ENCODE measurements at places on chromosomes 1 and 21. TPM values are rescaled to one million over a fixed set of nuclear protein-coding genes. Genes with fewer than 3 reads are reported as not detected.

VCAM1 gene
- 41.9 TPM for polyA plus RNA-seq

- DNase-seq = no peak
Observed at GRCh38 chr1:21362096-21362495, 71.8 kb upstream of the ECE1 start.

- no peak for DNase-seq
Observed at GRCh38 chr1:97120806-97121205, 399.2 kb downstream of the PTBP2 start.

GRCh38 chr1:160874935-160875334, 10.0 kb downstream of the ITLN1 start:
- no peak for DNase-seq

DNA sequence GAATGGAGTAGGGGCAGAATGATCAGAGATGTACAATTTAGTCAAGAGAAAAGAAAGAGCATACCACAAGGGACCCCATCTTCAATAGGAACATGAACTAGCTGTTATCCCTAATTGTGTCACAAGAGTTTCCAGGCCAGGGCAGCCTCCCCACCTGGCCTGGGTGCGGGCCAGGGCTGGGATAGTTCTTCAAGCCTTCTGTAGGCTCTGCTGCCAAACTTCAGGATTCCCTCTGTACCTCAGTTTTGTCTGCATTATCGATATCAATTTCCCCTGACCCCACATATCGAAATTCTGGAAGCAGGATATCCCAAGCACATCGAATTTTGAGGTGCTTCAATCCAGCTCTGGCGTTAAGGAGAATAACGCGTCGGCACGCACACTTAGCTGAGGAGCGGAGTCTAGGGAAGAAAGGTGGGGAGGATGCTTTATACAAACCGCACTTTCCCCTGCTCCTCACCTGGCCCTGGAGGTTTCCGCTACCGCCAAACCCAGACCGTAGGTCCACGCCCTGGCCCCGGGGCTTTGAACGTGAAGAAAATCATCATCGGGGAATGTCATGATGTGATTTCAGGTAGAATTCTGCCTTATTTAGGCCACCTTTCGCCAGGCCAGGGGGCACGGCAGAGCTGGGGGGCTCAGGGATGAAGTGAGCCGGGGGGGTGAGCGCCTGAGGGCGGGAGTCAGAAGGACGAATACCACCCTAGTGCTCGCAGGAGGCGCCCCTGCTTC, 7.4 kb downstream of the HLX start:
- no peak for DNase-seq

- DNase-seq = no peak
Observed at GRCh38 chr1:87052961-87053360, 138.5 kb downstream of the HS2ST1 start.

GRCh38 chr1:180515857-180516388, 13.5 kb upstream of the ACBD6 start:
- DNase-seq = no peak

- no peak for DNase-seq
Observed at GRCh38 chr1:201925301-201925567, 21.1 kb downstream of the LMOD1 start.

GRCh38 chr1:187691439-187691838, 862.7 kb downstream of the PLA2G4A start:
- DNase-seq = no peak

- no peak for DNase-seq
Observed at GRCh38 chr21:17238468-17238867, 274.4 kb upstream of the CXADR start.

DRAXIN gene
- polyA plus RNA-seq = 0.06 TPM

DNA sequence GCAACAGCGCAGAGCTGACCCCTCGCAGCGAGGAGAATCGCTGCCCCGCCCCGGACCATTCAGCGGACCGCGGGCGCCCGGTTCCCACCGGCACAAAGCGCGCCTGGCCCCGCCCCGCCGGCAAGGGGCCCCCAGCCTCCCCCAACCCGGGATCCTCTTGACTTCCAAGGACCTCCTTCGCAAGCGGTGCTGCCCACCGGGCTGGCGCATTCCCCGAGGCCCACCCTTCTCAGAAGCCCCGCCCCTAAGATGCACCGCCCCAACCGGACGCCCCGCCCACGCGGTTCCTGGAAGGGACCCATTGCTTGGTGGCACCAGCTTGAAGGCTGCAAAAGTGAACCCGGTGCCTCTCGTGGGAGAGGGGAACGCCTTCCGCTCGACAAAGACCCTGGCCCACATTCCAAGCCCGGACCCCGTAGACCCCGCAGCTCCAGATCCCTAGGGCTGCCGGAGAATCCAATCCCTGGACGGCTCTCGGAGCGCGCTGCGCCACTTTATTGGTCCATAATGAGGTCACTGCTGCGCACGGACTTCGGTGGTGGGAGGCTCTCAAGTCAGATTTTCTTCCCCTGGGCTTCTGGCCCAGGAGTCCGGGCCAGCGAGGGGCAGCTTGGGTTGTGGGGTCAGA, 2.0 kb downstream of the HES3 start:
- DNase-seq = no peak

FTCD gene
- polyA plus RNA-seq = 2.8 TPM

LRRIQ3 gene
- polyA plus RNA-seq = 1.2 TPM

GRCh38 chr1:63674238-63674864, 81.1 kb downstream of the PGM1 start:
- DNase-seq = no peak

GRCh38 chr1:20389571-20389970, 96.4 kb downstream of the CAMK2N1 start:
- DNase-seq = peak; percentile 46

GRCh38 chr1:90144820-90145219, 149.9 kb downstream of the ZNF326 start:
- DNase-seq = no peak

SRSF4 gene
- 62.4 TPM for polyA plus RNA-seq

- no peak for DNase-seq
Observed at GRCh38 chr1:222074317-222074716, 332.4 kb upstream of the DUSP10 start.

OR2T29 gene
- polyA plus RNA-seq = not detected

NHLH1 gene
- polyA plus RNA-seq = 0.17 TPM

- DNase-seq = no peak
Observed at GRCh38 chr1:19430121-19431068, 54.9 kb downstream of the CAPZB start.

GRCh38 chr1:172350856-172351255, 69.6 kb upstream of the C1orf105 start:
- DNase-seq = no peak

CTSK gene
- polyA plus RNA-seq = 28.5 TPM

Data from spleen (tissue), 13 donors.